Testis (tissue), 5 donors: ENCODE measurements at places on chromosomes 7 and 10. TPM values are rescaled to one million over a fixed set of nuclear protein-coding genes. Genes with fewer than 3 reads are reported as not detected.
A peak's percentile ranks its signal among the peaks of the same experiment; 100 is the strongest.

DNA sequence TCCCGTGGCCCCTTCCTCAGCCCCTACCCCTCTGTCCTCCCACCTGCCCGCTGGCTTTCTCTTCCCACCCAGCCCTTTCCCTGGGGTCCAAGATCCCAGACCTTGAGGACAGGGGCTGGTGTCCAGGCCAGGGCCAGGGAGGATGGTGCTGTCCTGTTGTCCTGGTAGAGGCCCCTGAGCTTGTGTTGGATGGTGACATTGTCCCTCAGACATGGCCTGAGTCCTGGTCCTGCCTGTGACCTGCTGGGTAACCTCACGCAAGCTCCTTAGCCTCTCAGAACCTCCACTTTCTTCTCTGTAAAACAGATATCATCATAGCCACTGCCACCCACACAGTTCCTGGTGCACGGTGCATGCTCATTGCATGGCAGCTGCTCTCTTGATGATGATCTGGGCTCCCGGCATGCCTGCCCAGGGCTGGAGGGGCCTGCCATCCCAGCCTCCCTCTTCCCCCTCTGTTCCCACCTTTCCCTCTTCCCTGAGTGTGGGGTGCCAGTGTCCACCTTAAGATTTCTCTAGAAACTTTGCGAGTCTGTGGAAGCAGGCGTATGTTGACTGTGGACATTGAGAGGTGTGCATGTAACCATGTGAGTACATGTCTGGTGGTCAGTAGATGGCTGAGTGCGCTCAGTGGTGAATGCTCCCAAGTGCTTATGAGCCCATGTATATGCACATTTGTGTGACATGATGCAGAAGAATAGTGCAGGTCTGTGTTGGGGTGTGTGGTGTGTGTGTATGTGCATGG is 60.4 kb downstream of the NEURL1 start:
- DNase-seq, result no peak
- no peaks in the 10 kb centered on the region for H3K36me3 ChIP-seq
- H3K4me3 ChIP-seq, result no peak overlapping the region
- peaks cover 8% of the 10 kb centered on the region for H3K4me1 ChIP-seq

GRCh38 chr7:21749378-21749777 is 196.3 kb downstream of the CDCA7L start:
- H3K4me1 ChIP-seq, result no peaks in the 10 kb centered on the region
- no peak for DNase-seq
- H3K27ac ChIP-seq, result no peak overlapping the region

DNA sequence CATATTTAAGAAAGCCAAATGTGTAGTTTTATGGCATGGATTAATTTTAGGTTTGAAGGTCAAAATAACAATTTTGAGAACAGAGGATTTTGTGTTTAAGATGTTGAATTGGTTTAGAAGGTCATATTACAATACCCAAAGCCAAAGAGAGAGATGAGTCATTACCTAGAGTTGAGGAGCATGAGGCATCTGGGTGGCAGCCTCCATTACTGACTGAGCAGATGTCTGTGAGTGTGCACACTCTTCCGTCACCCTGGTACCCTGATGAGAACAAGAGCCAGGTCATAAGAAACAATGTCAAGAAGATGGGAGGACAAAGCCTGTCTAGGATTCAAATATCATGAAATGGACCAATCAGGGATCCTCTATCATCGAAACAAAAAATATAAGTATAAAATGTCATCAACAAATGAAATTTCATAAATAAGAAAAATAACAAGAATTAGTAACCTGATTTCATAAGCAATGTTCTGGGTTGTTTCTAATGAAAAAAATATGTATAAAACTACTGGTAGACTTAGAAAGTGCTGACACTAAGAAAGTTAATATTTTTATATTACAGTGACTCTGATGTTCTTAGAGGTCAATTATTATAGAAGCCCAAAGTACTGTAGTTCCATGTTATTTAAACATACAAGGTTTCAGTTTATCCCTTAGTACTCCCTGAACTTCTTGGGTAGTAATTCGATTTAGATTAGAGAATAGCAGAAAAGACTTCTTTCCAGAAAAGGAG is 20.0 kb downstream of the CUBN start:
- H3K36me3 ChIP-seq, result no peaks in the 10 kb centered on the region
- H3K27me3 ChIP-seq, result no peaks in the 10 kb centered on the region
- peaks cover 6% of the 10 kb centered on the region for H3K4me1 ChIP-seq
- H3K4me3 ChIP-seq, result no peak overlapping the region
- no peak overlapping the region for H3K27ac ChIP-seq
- DNase-seq, result no peak

OR6B1 gene
- total RNA-seq, result 1.4 TPM

DNA sequence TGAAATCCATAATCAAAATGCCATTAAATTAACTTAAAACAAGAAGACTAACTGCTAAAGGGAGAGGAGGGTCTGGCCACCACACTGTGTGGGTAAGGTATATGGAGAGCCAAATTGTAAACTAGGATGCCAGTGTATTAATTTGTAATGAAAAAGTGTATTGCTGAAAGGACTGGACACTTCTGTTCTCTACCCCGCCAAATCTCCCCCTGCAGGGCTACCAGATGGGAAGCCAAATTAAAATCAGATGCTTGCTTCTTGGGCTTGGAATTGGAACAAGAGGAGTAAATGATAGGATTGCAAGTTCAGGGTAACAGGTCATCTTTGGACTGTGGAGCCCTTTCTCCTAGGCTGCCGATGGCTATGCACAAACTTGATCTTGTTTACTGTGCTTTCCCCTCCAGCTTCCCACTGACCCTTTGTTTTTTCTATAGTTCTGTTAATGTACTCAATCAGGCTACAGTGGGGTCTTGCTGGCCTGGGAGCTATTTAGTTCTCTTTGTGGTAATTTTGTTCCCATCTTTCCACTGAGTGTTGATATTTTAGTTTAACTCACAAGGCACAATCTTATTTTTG is 932.1 kb upstream of the C7orf33 start:
- H3K27me3 ChIP-seq, result no peaks in the 10 kb centered on the region
- H3K4me3 ChIP-seq, result no peak overlapping the region
- no peak for DNase-seq
- no peak overlapping the region for H3K27ac ChIP-seq
- H3K4me1 ChIP-seq, result no peaks in the 10 kb centered on the region

- no peak overlapping the region for H3K27ac ChIP-seq
- no peak overlapping the region for H3K4me3 ChIP-seq
- DNase-seq, result no peak
- no peaks in the 10 kb centered on the region for H3K4me1 ChIP-seq
- H3K36me3 ChIP-seq, result no peaks in the 10 kb centered on the region
- no peaks in the 10 kb centered on the region for H3K27me3 ChIP-seq
Observed at GRCh38 chr7:99254390-99254789, 18.2 kb upstream of the MYH16 start.

GRCh38 chr10:58479045-58479444 is 33.6 kb upstream of the BICC1 start:
- no peaks in the 10 kb centered on the region for H3K4me1 ChIP-seq
- DNase-seq, result no peak
- no peaks in the 10 kb centered on the region for H3K36me3 ChIP-seq
- no peak overlapping the region for H3K27ac ChIP-seq

CLEC5A gene
- total RNA-seq, result 0.31 TPM

DNA sequence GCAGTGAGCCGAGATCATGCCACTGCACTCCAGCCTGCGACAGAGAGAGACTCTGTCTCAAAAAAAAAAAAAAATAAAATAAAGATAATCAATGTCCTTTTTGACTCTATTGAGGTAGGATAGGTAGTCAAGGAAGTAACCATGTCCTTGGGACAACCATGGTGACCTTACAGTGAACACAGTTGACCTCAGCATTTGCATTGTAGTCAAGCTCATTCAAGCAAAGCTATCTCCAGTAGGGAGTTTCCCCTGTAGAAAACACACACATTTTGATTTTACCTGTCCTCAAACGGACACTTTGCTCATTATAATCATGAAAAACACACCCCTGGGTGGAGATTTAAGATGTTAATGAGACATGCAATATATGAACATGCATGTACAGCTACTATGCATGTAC is 171.7 kb downstream of the KIF20B start:
- H3K27me3 ChIP-seq, result no peaks in the 10 kb centered on the region
- H3K27ac ChIP-seq, result no peak overlapping the region
- H3K36me3 ChIP-seq, result no peaks in the 10 kb centered on the region

HOXA5 gene
- total RNA-seq, result not detected

GRCh38 chr7:111886233-111886632 is 320.0 kb downstream of the DOCK4 start:
- no peak overlapping the region for H3K27ac ChIP-seq
- H3K4me3 ChIP-seq, result no peak overlapping the region
- no peaks in the 10 kb centered on the region for H3K27me3 ChIP-seq
- no peaks in the 10 kb centered on the region for H3K36me3 ChIP-seq
- H3K4me1 ChIP-seq, result no peaks in the 10 kb centered on the region

DIP2C gene
- 43.4 TPM for total RNA-seq

GFRA1 gene
- 17.7 TPM for total RNA-seq

GRCh38 chr7:92417913-92418312 is 29.4 kb upstream of the GATAD1 start:
- no peaks in the 10 kb centered on the region for H3K4me1 ChIP-seq
- H3K4me3 ChIP-seq, result no peak overlapping the region
- peak; percentile 53 for DNase-seq
- H3K27ac ChIP-seq, result no peak overlapping the region
- H3K27me3 ChIP-seq, result no peaks in the 10 kb centered on the region
- no peaks in the 10 kb centered on the region for H3K36me3 ChIP-seq

- H3K4me1 ChIP-seq, result no peaks in the 10 kb centered on the region
- H3K27me3 ChIP-seq, result no peaks in the 10 kb centered on the region
- no peak overlapping the region for H3K4me3 ChIP-seq
- no peak for DNase-seq
Observed at GRCh38 chr7:70703785-70704184, 428.2 kb upstream of the GALNT17 start.

IL15RA gene
- 18.3 TPM for total RNA-seq

GRCh38 chr10:124983321-124983720 is 41.4 kb downstream of the ZRANB1 start:
- no peak overlapping the region for H3K27ac ChIP-seq
- H3K36me3 ChIP-seq, result no peaks in the 10 kb centered on the region
- DNase-seq, result no peak
- H3K27me3 ChIP-seq, result no peaks in the 10 kb centered on the region
